Natural killer cell treated with Interleukin-12 subunit alpha and Interleukin-12 subunit beta and Interleukin-15 and Interleukin-18, amount 100 ng/mL, for 72 hours (primary cell): ENCODE measurements at places on chromosomes 2 and 18.

- DNase-seq, result no peak
These were observed 188.0 kb downstream of the ZNF407 start for GRCh38 chr18:74785632-74786031.

- DNase-seq, result no peak
These were observed 427.3 kb downstream of the GALR1 start for GRCh38 chr18:77676910-77677309.

- DNase-seq, result no peak
These were observed 34.4 kb downstream of the NCL start for GRCh38 chr2:231429901-231430300.

- DNase-seq, result no peak
These were observed 33.8 kb downstream of the GPC1 start for GRCh38 chr2:240469239-240469636.

DNA sequence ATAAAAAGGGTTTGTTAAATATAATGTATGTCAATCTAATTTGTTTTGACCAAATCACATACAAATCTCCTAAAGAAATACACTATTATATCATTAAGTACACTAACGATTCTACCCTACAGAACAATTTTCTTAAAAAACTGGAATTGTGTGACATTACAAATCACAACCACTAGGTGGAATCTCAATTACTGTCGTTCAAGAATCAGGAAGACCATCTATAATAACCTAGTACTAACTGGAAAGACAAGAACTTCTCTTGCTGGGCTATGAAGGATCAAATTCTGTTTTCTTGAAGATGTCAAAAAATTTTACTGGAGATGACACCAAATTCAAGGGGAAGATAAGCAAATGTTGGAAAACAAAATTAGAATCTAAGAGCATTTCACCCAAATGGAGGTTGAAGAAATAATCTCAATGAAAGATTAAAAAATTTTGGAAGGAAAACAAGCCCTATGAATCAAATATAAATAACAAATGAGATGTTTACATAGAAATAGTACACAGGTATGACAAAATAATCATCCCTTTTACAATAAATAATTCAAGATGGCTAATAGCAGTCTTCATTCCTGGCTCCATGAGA is 110.9 kb downstream of the STK39 start:
- no peak for DNase-seq

- DNase-seq, result no peak
These were observed 1.8 kb upstream of the FRZB start for GRCh38 chr2:182868054-182868796.

GRCh38 chr2:119326938-119327337 is 39.7 kb downstream of the C2orf76 start:
- no peak for DNase-seq

GRCh38 chr2:42351864-42352263 is 9.2 kb downstream of the COX7A2L start:
- DNase-seq, result no peak

DNA sequence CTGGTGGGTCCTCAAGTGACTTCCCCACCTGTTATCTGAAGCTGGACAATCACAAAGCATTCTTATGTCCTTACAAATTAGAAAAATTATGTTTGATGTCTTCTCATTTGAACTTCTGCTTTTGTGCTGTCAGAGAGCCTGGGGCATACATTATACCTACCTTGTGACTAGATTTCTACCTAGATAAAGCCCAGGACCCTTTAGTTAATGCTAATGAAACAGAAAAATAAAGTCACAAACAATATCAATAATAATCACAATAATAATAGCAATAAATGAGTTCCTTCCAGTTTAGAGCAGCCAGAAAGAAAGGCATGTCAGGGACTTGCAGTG is 456.4 kb downstream of the SETBP1 start:
- no peak for DNase-seq

DNA sequence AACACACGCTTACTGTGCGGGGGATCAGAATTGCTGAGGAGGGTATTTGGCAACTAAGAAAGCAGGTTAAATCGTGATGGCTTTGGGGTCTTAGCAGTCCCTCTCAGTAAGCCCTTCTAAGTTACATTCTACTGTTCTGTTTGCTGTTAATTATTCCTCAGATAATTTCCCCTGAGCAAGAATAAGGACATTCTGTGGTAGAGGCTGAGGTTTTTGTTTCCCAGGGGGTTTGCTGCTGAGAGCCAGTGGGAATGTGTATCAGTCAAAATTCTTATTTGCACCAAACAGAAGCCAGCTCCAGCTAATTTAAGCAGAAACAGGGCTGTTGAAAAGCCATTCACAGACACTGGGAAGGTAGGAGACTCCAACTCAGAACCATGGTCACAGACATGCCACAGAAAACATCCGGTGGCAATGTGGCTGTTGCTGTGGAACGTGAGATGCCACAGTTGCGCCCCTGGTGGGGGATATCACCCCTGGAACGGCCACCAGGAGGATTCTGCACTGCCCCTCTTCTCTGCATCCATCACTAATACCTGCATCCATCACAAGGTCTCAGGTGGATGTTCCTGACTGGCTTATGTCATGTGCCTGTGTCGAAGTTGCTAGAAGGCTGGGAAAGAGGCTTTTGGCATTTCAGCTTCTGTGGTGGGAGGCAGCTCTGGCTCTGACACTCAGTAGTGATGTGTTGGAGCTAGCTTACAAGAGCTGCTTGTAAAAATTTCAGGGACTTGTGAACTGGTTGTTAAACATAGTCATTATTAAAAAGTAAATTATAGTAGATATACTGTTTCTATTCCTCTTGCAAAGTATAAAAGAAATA is 23.2 kb downstream of the SLC4A3 start:
- DNase-seq, result no peak

DNA sequence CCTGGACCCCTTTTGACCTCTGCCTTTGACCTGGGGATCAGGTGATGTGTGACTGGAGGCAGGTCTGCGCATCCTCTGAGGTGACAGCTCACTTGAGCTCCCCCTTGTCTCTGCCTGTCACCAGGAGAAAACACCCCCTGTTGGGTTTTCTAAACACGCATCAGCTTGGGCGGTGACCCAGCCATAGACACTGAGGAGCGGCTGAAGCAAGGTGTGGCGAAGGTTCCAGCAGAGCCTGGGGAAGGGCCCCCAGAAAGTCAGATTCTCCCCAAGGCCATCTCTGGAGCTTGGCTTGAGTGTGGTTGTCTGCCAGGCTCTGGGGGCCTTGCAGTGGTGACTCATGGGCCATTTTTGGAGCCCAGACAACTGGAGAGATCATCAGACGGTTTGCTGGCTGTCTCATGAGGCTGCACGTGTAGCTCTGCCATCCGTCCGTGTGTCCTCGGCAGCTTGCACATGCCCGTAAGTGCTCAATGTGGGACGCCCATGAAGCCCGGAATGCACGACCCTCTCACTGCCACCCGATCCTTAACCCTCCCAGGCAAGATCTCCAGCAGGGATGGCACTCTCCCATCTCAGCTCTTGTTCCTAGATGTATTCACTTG is 29.4 kb downstream of the SIX3 start:
- DNase-seq, result no peak

DNA sequence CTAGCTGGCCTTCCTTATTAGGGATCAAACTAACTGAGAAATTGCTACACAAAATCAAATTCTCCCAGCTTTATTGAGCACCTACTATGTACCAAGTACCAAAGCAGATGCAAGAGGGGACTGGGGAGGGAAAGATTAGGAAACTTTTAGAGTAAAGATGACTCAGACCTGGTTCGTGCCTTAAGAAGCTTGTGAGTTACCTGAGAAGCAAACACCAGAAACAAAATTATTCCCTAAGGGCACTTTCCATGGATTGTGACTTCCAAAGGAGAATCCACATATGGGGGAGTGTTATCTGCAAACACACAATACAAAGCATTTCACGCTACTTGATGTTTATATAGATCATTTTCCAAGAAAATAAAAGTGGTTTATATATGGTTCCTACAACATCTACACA is 326.9 kb upstream of the HNRNPA3 start:
- no peak for DNase-seq

GRCh38 chr2:16260041-16260830 is 319.9 kb downstream of the MYCN start:
- DNase-seq, result no peak

GRCh38 chr18:10378688-10379420 is 75.6 kb upstream of the APCDD1 start:
- no peak for DNase-seq

- DNase-seq, result no peak
These were observed 183.4 kb downstream of the PRKCE start for GRCh38 chr2:45834858-45835257.

GRCh38 chr2:126879348-126880298 is 19.1 kb upstream of the TEX51 start:
- DNase-seq, result no peak

DNA sequence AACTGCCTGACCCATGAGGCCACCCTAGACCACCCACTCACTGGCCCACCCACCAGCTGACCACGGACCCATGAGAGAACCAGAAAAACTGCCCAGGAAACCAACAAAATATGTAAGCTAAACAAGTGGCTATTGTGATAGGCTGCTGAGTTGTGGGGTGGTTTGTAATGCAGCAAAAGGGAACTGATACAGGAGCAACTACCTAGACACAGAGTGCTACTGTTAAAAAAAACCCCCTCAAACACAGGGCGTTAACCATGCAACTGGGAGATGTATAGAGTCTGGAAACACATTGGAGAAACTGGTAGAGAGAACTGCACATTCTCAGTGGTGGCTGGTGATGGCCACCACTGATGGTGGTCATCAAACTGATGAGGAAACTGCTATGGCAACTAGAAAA is 206.3 kb upstream of the GYPC start:
- DNase-seq, result no peak

DNA sequence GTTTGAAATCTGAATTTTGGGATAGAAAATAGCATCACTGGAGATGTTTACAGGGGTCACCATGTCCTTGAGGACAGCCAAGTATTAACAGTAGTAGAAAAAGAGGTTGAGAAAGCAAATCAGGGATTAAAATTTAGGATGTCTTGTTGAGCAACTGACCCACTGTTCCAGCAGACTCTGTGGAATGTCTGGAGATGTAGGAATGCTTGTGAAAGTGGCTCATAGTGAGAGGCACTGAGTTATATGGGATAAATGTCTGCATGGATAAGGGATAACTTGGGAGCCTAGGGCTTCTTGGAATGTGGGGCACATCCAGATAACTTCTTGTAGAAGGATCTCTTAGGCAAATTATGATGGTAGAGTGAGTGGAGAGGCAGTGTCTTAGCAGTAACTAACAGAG is 495.0 kb downstream of the TMX3 start:
- no peak for DNase-seq
